Stimulated activated CD8-positive, alpha-beta memory T cell treated with anti-CD3 and anti-CD28 coated beads, Interleukin-15, amount 100 ng/mL, for 4 hours (primary cell): ENCODE measurements at places on chromosomes 7 and 10.

DNA sequence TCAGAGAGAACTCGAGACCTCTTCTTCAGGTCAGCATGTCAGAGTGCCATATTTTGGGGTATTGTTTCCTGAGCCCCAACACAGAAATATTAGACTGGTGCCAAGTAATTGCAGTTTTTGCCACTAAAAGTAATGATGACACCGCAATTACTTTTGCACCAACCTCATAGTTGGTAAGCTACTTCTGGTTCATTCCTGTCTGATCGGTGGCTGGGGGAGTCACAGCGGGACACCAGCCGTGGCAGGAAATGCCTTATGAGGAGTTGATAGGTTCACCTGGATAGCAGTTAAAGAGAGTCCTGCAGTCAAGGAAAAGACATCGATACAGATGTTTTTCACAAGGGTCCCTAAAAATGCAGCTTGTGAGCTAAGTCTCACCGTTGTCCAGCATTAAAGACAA lies 23.9 kb upstream of the ATP6V0A4 start:
- no peak for DNase-seq

- DNase-seq: no peak
Measured at GRCh38 chr7:157892751-157893523, 556.1 kb downstream of the DNAJB6 start.

DNA sequence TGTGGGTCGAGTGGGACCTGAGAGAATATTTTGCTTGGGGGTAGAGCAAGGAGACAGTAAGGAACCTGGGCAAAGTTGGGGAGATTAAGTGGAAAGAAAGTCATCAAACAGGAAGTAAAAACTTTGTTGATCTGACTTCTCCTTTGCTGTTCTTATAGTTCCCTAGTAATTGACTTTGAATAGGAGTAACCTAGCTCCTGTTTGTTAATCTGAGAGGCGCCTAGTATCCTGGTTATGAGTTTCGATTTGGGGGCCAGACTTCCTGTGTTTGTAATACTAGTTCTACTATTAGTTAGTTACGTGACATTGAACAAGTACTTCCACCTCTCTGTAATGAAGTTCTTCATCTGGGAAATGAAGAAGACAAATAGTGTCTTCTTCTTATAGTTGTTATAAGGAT lies 99.1 kb downstream of the ZNF365 start:
- no peak for DNase-seq

GRCh38 chr7:140348161-140348849 lies 50.0 kb downstream of the SLC37A3 start:
- no peak for DNase-seq

- DNase-seq: no peak
Measured at GRCh38 chr7:147182874-147183273, 1066.3 kb downstream of the CNTNAP2 start.

GRCh38 chr7:44273681-44274622 lies 51.4 kb downstream of the CAMK2B start:
- DNase-seq: no peak

- DNase-seq: no peak
Measured at GRCh38 chr7:135355377-135356048, 121.9 kb downstream of the STRA8 start.

DNA sequence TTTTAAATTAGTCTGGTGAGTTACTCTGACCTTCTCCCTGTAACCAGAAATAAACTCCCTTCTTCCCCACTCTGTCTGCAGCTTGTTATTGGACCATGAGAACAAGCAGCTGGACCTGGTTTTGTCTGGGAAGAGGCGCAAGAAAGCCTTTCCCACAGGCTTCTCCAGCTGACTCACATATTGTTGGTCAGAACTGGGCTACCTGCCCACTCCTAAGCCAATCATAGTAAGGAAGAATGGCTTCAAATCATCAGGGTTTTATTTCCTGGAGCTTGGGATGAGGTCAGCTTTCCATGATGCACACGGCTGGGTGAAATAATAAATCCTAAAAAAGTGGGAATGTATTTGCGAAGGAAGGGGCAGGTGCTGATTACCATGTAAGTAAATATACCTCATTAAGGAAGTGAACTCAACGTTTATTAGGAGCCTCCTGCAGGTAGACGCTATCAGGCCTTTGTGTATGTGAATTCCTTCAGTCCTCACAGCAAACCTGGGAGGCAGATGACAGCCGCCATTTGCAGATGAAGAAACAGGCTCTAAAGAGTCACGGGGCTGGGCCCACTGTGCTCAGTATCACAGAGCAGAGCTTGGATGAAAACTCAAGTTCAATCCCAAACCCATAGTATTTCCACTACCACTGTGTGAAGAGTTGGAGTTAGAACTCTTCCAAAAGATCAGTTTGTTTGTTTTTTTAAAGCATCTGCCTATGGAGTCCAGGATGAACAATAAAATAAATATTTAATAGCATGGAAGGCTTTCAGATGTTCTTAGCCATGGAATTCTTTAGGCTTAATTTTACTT lies 32.8 kb downstream of the IL15RA start:
- no peak for DNase-seq

DNA sequence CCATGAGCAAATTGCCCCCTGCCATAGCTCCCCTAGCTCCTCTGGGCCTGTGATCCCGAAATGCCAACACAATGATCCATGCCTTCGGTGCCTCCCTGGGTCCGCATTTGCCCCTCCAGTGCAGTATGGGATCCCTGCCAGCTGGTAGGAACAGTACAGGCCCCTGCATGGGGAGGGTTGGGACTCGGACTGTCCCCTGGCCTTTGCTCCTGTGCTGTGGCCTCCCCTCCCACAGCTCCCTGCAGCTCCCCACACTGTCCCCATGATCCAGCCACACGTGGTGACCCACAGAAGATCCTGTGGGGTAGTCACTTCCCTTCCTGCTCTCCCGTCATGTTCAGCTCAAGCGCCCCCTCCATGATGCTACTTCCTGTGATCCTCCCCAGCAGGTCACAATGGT lies 140.3 kb downstream of the MAPK8 start:
- DNase-seq: no peak
